Panc1 (cell line): ENCODE measurements at places on chromosomes 12 and 14. TPM values are rescaled to one million over a fixed set of nuclear protein-coding genes. Genes with fewer than 3 reads are reported as not detected.

DNA sequence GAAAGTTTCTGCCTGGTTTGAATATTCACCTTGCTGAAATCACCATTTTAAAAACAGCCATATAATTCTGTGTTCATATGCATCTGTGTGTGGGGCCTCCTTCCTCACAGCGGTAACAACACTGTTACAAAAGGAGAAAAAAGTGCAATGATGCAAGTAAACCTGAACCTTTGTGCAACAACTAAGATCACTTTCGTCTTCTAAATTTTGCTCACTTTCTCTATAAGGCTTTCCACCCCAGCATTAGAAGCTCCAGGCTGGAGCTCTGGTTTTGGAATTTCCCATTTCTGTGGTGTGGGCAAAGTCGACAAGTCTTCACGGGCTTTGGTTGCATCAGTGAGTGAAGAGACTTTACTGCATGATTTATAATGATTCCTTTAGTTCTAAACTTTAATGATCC is 18.4 kb downstream of the FGD6 start:
- peaks cover 66% of the 10 kb centered on the region for H3K4me1 ChIP-seq
- DNase-seq, result no peak
- peak overlapping the region; percentile 32 for H3K4me3 ChIP-seq
- no peaks in the 10 kb centered on the region for H3K36me3 ChIP-seq
- H3K27me3 ChIP-seq, result no peaks in the 10 kb centered on the region

DNA sequence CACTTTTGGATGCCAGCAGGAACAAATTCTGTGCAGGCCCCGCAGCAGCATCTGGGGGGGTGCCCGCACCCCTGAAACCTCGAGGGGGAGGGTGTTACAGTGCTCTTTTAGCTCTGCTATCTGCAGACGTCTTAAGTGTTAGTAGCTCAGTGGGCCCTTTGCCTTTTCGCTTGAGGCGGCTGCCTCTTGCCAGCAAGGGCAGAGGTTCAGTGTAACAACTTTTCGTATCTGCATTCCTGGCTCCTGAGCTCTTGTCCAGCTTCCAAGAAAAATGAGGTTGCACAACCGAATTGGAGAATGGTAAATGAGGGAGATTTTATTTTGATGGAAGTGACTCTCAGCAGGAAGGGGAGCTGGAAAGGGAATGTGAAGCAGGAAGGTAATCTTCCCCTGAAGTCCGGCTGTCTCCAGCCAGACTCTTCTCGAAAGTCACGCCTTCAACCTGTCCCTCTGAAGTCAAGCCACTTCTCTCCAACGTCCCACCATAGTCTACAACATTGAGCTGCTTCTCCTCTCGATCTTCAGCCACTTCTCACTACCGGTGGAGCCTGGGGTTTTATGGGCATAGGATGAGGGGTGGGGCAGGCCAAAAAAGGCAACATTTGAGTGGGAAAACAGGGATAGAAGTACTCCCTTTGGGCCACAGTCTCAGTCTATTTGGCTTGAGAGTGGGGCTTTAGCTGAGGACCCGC is 17.8 kb downstream of the TAS2R50 start:
- H3K4me1 ChIP-seq, result peaks cover 15% of the 10 kb centered on the region; the same call in 1 of the 2 replicates
- H3K27me3 ChIP-seq, result no peaks in the 10 kb centered on the region
- H3K36me3 ChIP-seq, result no peaks in the 10 kb centered on the region
- peak overlapping the region; percentile 59 for H3K27ac ChIP-seq

- peaks cover 10% of the 10 kb centered on the region for H3K4me1 ChIP-seq
- no peaks in the 10 kb centered on the region for H3K27me3 ChIP-seq
- no peaks in the 10 kb centered on the region for H3K36me3 ChIP-seq
- no peak overlapping the region for H3K4me3 ChIP-seq
These were observed 59.1 kb upstream of the MED13L start for GRCh38 chr12:116336542-116337065.

- no peaks in the 10 kb centered on the region for H3K36me3 ChIP-seq
- no peak for DNase-seq
These were observed 110.2 kb downstream of the NEDD1 start for GRCh38 chr12:97017213-97017612.

GRCh38 chr14:97077253-97077653 is 280.1 kb downstream of the VRK1 start:
- DNase-seq, result no peak
- no peaks in the 10 kb centered on the region for H3K4me1 ChIP-seq
- H3K36me3 ChIP-seq, result no peaks in the 10 kb centered on the region
- H3K27me3 ChIP-seq, result no peaks in the 10 kb centered on the region

DNA sequence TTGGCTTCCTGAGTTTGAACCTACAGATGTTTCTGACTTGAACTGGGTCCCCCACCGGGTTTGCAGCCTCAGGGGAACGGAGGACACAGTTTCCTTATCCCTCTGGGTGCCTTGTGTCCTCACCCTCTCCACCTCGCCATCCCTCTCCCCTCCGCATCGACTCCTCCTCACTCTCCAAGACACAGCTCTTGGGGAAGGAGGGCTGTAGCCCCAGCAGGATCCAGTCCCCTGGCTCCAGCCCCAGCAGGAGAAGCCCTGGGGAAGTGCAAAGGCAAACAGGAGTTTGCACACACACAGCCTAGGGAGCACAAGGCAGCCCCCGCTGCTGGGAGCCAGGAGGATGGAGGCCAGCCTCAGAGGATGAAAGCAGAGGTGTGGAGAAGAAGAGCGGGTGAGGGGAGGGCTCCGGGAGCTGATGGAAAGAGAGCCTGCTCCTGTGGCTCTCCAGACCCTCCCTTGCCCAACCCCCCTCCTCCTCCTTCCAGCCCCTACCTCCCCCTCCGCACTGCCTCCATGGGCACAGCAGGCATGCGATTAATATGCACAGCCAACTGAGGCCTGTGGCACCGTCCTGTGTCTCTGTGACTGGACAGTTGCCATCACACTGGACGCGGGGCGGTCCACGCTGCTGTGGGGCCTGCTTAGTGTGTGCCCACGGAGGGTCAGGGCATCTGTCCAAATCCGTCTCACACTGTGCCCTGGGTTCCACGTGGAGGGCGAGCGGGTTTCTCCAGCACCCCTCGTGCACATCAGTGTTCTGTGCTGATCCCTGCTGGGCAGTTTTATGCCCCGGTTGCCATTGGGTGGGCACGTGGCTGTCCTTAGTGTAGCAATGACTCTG is 193.7 kb upstream of the DIO3 start:
- H3K27me3 ChIP-seq, result no peaks in the 10 kb centered on the region
- H3K36me3 ChIP-seq, result no peaks in the 10 kb centered on the region
- no peak overlapping the region for H3K4me3 ChIP-seq
- no peak for DNase-seq

- no peak overlapping the region for H3K27ac ChIP-seq
- no peak overlapping the region for H3K4me3 ChIP-seq
- H3K27me3 ChIP-seq, result no peaks in the 10 kb centered on the region
- H3K4me1 ChIP-seq, result no peaks in the 10 kb centered on the region
- DNase-seq, result no peak
These were observed 14.6 kb downstream of the CDKN3 start for GRCh38 chr14:54411371-54411770.

- H3K27ac ChIP-seq, result no peak overlapping the region
- no peaks in the 10 kb centered on the region for H3K36me3 ChIP-seq
- no peaks in the 10 kb centered on the region for H3K27me3 ChIP-seq
- no peak overlapping the region for H3K4me3 ChIP-seq
- no peak for DNase-seq
These were observed 72.4 kb upstream of the DICER1 start for GRCh38 chr14:95229749-95230148.

- DNase-seq, result peak; percentile 39
- H3K27me3 ChIP-seq, result no peaks in the 10 kb centered on the region
- H3K36me3 ChIP-seq, result no peaks in the 10 kb centered on the region
These were observed 56.7 kb downstream of the LRRIQ1 start for GRCh38 chr12:85092814-85093370.

GRCh38 chr12:13199592-13199991 is 3.1 kb downstream of the EMP1 start:
- H3K36me3 ChIP-seq, result no peaks in the 10 kb centered on the region
- peaks cover 18% of the 10 kb centered on the region for H3K4me1 ChIP-seq
- H3K4me3 ChIP-seq, result no peak overlapping the region

DNA sequence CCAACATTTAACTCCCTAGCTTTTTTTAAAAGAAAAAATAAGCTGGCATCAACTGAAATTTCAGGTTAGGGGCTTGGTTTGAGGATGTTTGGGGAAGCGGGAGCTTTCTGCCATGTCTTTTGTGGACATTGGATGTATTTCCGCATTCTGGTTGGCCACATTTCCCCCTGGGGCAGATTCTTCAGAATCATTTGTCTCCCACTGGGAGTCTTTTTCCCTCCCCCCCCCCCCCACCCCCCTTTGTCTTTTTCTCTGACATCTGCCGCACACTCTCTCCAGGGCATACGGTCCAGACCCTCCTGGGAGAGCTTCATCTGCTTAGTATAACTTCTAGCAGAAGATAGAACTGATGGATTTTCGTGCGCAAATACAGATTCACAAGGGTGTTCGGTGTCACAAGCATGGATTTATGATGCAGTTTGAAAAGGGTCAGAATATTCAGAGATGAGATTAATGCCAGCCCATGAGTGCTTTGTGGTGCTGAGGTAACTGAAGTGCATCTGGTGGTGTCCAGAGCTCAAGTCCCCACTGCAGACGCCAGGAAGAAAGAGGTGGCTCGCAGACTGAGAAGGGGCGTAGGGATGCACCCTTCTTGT is 40.2 kb downstream of the ETV6 start:
- no peaks in the 10 kb centered on the region for H3K36me3 ChIP-seq
- H3K4me3 ChIP-seq, result no peak overlapping the region
- no peak overlapping the region for H3K27ac ChIP-seq
- no peaks in the 10 kb centered on the region for H3K4me1 ChIP-seq
- no peak for DNase-seq

DNA sequence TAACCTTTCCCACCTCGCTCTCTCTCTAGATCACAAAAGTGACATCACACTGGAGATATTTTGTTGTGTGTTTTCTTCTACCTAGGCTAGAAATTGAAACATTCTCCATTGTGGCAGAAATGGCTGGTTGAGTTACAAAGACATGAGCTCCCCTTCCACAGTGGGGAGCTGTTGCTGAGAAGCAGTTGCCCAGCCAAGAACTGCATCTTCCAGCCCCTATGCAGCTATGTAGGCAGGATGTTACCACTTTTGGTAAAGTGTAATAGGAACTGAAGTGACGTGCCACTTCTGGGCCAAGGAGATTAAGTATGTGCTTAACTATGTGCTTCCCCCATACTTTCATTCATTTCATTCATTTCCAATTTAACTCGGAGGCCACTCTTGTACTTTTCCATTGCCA is 138.7 kb upstream of the E2F7 start:
- no peak overlapping the region for H3K4me3 ChIP-seq
- H3K27me3 ChIP-seq, result no peaks in the 10 kb centered on the region
- H3K36me3 ChIP-seq, result no peaks in the 10 kb centered on the region
- no peak for DNase-seq
- H3K4me1 ChIP-seq, result no peaks in the 10 kb centered on the region

- H3K36me3 ChIP-seq, result no peaks in the 10 kb centered on the region
- no peak for DNase-seq
- no peak overlapping the region for H3K27ac ChIP-seq
These were observed 69.1 kb downstream of the SMOC1 start for GRCh38 chr14:69948351-69948750.

- no peak overlapping the region for H3K27ac ChIP-seq
- H3K27me3 ChIP-seq, result no peaks in the 10 kb centered on the region
- H3K36me3 ChIP-seq, result no peaks in the 10 kb centered on the region
- no peak for DNase-seq
- H3K4me3 ChIP-seq, result no peak overlapping the region
- H3K4me1 ChIP-seq, result no peaks in the 10 kb centered on the region
These were observed 230.5 kb downstream of the AKAP6 start for GRCh38 chr14:32559590-32559989.

DNA sequence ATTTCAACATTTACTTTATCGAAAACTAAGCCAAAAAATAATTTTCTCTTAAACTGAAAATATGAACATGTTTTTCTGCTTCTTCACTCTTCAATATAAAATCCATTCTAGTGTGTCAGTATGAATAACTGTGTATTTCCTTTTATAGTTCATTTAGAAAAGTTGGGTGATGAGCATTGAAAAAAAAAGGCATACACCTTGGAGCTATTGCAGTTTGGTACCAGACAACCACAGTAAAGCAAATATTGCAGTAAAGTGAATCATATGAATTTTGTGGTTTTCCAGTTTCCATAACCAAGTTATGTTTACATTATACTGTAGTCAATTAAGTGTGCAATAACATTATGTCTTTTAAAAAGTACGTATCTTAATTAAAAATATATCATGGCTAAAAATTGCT is 195.0 kb upstream of the FOXG1 start:
- no peak overlapping the region for H3K4me3 ChIP-seq
- no peaks in the 10 kb centered on the region for H3K36me3 ChIP-seq
- no peak for DNase-seq
- H3K27me3 ChIP-seq, result no peaks in the 10 kb centered on the region
- H3K4me1 ChIP-seq, result no peaks in the 10 kb centered on the region

KRT1 gene
- not detected for total RNA-seq

TMEM253 gene
- total RNA-seq, result 0.33 TPM

NPFF gene
- total RNA-seq, result not detected
